ENCODE measurements at places on chromosomes 4 and X.

GRCh38 chrX:75625232-75625631, 102.4 kb upstream of the ZDHHC15 start:
- no peak for DNase-seq

DNA sequence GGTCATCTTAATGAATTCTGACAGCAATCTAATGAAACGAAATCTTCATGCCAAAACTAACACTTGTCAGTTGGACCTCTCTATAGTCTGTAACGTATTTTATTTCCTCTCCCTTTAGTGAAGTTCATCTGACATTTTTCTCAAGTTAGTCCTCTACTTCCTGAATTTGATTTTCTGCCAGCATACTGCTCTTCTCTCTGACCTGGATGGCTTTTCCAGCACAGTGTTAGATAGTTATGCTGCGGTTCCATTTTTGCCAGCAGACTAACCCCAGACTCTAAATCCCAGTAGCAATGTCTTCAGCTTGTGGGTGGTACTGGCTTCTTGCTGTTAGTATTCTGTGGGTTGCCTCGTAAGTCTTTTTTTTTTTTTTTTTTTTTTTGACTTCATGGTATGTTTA, 146.7 kb upstream of the VEGFC start:
- peak; percentile 82 for DNase-seq

- DNase-seq, result no peak
These were observed 17.2 kb upstream of the SCRG1 start for GRCh38 chr4:173415885-173416653.

DNA sequence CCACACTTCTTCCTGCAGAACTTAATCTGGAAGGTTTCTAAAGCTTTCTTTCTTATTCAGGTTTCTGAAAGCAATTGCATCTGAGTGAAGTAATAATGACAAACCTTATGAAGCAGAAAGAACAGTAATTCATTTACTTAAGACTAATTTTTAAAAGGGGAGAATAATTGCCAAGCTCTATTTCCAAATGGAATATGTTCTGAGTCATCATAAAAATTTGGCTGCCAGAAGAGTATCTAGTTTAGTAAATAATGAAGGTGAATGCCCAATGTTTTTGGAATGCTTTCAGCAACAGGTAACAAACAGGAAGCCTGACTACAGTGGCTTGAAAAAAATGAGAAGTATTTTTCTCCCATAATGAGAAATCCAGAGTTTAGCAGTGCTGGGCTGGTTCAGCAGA, 227.3 kb upstream of the TET2 start:
- DNase-seq, result no peak

DNA sequence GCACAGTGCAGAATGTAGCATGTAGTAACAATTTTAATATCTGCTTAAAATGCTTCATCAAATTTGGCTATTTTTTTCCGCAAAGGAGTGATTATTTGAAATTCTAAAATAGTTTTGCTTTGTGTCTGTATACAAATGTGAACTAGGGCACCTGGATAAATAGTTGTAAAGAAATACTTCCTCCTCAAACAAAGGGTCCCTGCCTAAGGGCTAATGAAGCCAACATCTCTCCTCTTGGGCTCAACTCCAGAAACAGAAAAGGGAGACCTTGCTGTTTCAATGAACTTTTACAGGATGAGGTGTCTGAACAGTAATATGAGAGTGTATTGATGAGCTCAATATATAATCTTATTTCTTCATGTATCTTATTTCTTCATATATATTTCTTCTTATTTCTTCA, 30.8 kb upstream of the SCOC start:
- DNase-seq, result no peak

DNA sequence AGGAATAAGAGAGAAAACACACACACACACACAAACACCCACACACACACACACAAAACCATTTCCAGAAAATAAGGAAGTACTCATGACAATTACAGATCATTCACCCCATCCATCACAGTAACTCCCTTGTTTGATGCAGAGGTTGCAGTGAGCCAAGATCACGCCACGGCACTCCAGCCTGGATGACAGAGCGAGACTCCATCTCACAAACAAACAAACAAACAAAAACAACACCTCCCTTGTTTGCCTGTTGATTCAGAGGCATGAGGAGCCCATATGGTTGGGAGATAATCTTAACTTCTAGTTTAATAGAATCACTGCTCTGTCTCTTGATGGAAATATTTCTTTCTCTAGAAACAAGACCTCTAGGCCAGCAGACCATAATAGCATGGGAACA, 2043.5 kb upstream of the AGA start:
- no peak for DNase-seq

GRCh38 chr4:3252480-3252828, 3.5 kb downstream of the MSANTD1 start:
- DNase-seq, result no peak

DNA sequence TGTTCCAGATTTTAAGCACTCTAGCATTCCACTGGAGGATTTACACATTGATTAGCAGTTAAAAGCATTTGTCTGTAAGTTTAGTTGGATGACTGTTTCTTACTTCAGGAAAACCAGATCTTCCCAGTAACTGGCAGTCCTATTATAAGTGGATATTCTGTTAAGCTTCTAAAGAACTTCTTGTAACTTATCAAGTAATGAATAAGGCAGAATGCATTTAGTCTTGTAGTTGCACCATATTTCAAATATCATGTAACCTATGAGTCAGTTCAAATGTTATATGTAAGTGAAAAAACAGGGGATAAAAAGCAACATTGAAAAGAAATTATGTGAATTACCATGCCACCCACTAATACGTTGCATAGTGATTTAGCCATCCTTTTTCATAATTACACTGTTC, 30.2 kb upstream of the TENM3 start:
- DNase-seq, result peak; percentile 67

GRCh38 chr4:57303012-57303751, 193.0 kb upstream of the IGFBP7 start:
- no peak for DNase-seq

- no peak for DNase-seq
These were observed 56.1 kb downstream of the FAM114A1 start for GRCh38 chr4:38923746-38924145.

- DNase-seq, result no peak
These were observed 8.5 kb downstream of the ANXA5 start for GRCh38 chr4:121688261-121688660.

GRCh38 chr4:151434183-151434860, 25.3 kb downstream of the FHIP1A start:
- peak; percentile 74 for DNase-seq

- peak; percentile 26 for DNase-seq
These were observed 37.8 kb upstream of the FUNDC1 start for GRCh38 chrX:44580466-44580865.

DNA sequence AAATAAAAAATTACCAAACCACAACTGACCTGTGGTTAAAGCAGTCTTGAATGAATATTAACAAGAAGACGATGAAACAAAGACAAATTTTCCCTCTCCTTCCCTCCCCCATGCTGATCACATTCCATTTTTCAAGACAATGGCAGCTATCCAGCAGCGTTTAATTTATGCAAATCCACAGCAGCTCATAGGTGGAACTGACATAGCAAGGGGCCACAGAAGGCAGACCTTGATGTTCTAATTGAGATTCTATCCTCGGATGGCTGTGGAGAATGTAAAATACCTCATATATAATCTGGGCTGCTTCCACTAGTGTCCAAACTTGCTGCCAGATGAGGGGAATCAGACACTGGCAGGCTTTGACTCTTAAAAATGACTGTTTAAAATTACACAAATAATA, 211.5 kb downstream of the CHRDL1 start:
- DNase-seq, result no peak

DNA sequence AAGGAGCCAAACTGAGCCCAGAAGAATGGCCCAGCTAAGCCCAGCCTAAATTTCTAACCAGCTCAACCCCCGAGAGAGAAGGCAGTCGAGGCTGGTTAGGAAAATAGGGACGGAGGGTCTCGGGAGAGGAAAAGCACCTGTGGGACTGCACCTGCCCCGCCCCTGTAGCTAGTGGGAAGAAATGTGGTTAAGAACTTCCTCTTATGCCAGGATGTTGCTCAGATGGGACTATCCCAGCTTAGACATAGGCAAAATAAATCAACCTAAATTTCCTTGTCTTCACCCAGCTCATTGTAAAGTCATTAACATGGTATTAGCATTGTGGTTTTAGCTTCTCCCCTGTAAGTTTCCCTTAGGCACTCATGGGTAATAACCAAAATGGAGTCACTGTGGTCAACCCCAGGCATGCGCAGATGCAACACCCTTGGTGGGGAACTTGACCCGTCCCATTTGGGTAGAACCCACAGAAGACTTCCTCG, 86.8 kb downstream of the ZNF718 start:
- no peak for DNase-seq

- no peak for DNase-seq
These were observed 172.0 kb downstream of the FSTL5 start for GRCh38 chr4:161991811-161992210.

GRCh38 chr4:92483341-92483740, 179.6 kb downstream of the GRID2 start:
- no peak for DNase-seq

- no peak for DNase-seq
These were observed 58.7 kb upstream of the KLF3 start for GRCh38 chr4:38605181-38605752.

DNA sequence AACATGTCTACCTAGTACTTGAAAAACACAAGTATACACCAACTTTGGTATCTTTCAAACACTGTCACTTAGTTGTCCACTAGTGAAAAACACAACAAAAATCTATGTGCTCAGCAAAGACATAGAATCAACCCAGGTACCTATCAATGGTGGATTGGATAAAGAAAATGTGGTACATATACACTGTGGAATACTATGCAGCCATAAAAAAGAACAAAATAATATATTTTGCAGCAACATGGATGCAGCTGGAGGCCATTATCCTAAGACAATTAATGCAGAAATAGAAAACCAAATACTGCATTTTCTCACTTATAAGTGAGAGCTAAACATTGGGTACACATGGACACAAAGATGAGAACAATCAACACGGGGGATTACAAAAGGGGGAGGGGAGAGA, 148.7 kb downstream of the ENOX2 start:
- DNase-seq, result no peak

DNA sequence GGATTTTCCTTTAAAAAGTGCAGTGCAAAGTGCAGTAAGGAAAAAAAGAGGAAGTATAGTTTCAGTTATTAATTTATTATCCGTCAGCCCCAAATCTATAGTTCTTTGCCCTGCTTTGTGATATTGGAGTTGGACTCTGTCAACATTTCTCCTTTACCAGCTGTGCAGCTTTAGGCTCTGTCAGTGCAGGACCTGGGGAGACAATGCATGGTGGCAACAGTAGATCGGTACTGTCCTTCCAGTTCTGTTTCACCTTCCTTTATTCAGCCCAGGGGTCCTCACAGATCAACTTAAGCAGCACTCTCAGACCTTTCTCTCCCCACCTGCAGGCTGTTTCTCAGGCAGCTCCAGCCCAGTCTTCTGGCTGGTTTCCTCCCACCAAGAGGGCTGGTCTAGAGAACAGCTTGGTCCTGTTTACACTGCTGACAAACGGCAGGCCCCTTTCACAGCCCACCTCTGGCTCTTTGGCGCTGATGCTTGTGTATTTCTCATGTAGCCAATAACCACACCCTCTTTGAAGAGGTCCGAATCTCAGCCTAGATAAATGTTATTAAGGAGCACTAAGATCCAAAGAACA, 71.6 kb downstream of the MCUB start:
- no peak for DNase-seq

GRCh38 chrX:74422576-74423288, 1.4 kb downstream of the SLC16A2 start:
- peak; percentile 58 for DNase-seq

GRCh38 chrX:110132450-110133114, 129.7 kb downstream of the TMEM164 start:
- no peak for DNase-seq

DNA sequence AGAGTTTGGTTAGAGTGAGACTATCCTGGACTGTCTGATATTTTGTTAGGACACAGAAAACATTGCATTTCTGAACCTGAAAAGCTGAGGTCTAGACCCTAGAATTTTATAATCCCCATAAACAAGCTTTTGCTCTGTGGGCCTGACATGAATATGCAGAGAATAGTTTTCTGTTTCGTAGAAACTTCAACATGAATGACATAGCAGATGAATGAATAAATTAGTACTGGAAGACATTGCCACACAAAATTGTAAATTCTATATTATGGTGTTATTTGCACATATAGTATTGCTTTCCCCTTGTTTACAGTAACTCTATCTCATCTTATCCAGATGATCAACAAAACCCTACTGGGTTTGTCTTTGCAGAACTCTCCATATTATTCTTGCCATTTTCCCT, 54.9 kb upstream of the MAML3 start:
- DNase-seq, result no peak
